ENCODE measurements at places on chromosomes 16 and 17. TPM values are rescaled to one million over a fixed set of nuclear protein-coding genes. Genes with fewer than 3 reads are reported as not detected.

DNA sequence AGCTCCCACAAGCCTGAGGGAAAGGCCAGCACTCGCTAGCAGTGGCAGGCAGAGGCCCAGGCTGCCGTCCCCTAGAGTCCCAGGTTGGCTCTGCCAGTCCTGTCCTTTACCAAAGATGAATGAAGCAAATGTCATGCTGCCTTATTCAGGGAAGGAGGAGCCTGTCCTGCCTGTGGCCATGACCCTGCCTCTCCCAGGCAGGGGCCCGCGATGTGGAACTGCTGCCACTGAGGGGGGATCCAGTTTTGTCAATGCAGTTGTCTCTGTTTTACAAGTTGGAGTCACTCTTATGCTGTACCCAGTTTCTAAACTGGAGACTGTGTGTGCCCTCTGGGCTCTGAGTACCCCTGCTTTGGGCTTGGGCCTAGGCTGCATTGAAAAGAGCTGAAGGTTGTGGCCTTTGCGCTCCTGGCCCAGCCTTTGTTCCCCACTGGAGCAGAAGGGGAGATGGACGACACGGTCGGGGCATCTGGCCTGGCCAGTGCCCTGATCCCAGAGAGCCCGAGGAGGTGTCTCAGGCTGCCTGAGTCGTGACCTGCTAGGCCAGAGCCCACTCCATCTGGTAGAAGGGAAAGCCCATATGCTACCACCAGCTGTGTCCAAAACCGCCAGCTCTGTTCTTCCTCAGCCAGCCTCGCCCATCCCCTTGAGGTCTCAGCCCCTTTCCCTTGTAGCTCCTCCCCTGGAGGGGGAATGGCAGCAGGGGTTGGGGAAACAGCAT, 5.5 kb downstream of the LIMD2 start:
- no peak for DNase-seq

DNA sequence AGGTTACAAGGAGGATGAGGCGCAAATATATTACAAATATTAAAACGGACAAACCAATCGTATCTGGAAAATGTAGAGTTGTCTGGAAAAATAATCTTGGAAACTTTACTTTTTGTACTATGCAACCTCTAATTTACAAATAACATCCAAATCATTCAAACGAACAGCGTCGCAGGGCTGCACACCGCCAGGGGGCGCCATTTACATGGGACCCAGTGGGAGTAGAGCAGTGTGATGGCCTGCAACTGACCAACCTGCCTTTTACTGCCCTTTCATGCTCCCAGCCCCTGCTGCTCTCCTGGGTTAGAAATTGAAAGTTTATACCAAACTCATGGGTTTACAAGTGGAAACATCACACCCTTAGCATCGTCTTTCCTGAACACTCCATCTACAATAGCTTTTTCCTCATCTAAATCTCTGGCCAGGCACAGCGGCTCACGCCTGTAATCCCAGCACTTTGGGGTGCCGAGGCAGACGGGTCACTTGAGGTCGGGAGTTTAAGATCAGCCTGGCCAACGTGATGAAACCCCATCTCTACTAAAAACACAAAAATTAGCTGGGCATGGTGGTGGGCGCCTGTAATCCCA, 10.0 kb downstream of the PITPNC1 start:
- DNase-seq, result no peak

The CTRB1 gene
- not detected for polyA plus RNA-seq

DNA sequence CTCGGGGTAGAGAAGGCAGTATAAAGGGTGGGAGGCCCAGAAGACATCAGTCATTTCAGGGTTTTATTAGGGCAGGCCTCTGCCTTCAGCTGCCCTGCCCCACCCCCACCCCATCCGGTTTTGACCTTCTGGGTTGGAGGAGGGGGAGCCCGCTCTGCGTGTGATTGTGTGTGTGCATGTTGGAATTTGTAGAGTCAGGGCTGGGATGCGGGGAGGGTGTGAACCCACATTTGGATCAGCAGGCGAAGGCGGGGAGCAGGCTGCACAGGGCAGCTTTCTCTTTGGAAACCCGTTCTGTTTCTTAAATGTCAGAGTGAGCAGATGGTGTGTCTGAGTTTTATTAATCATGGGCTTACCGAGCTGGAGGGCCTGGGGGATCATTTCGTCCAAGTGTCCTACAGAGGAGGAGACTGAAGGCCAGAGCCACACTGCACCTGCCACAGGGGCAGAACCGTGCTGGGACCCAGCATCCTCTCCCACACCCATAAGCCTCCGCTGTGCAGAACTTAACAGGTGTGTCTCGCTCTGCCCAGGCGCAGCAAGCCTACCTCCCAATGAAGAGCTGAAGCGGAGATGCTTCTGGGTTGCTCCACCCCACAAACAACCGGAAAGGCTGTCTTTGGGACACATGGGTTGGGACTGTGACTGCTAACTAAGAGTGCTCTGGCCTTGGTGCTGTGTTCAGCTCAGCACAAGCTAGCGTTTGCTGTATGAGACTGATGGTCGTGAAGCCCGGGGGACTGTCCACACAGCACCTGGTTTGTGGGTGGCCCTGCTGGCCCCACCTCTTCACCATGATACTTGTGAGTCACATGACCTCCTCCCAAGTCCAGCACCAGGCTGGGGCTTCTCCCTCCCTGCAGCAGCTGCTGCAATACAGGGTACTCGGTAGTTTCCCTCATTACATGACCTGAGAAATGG, 70.9 kb upstream of the GSE1 start:
- no peak for DNase-seq

GRCh38 chr17:47867813-47868533, 17.0 kb upstream of the SP6 start:
- no peak for DNase-seq

The CCL2 gene
- polyA plus RNA-seq, result 22.5 TPM

GRCh38 chr17:79531191-79532095, 79.4 kb downstream of the RBFOX3 start:
- no peak for DNase-seq

DNA sequence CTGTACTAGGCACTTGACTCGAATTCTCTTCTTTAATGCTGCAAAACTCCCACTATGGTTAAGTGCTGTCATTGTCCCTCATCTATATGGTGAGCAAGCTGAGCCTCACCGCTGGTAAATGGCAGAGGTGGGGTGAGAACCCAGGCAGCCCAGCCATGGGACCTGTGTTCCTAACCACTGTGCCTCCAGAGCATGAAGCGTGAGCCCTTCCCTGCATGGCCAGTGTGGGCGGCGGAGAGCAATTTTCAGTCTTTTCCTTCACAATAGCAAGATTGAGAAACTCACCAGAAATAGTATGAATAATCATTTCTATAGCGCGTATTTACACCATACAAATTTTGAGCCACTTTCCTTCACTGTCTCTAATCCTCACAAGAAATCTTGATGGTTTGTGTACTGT, 9.2 kb downstream of the BFAR start:
- DNase-seq, result no peak

- DNase-seq, result no peak
These were observed 213.2 kb downstream of the CCDC182 start for GRCh38 chr17:57531648-57532504.

DNA sequence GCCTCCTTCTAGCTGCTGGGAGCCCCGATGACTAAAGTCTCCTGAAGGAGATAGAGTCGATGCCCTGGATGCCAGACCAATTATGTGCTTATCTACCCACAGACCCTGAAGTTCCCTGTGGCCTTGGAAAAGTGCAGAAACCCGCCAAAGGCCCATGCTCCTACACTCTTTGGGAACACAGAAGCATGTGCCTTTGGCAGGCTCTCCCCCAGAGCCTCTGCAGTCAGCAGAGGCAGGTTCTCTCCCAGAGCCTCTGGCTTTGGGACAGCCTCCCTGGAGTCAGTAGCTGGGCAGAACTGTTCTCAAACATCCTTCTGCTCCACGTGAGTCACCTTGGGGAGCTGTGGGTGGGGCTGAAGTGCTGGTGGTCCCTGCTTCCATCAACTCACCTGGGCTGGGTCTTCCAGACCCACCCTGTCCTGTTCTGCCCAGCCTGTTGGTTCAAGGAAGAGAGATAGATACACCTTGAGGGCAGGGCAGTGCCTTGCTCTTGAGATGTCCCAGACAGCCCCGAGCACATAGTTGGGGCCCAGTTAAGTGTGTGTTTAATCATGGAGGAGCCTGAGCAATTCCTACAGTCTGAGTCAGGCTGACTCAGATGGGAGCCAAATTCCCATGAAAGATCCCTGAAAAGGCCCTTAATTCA, 3.2 kb upstream of the CDK5RAP3 start:
- DNase-seq, result no peak

DNA sequence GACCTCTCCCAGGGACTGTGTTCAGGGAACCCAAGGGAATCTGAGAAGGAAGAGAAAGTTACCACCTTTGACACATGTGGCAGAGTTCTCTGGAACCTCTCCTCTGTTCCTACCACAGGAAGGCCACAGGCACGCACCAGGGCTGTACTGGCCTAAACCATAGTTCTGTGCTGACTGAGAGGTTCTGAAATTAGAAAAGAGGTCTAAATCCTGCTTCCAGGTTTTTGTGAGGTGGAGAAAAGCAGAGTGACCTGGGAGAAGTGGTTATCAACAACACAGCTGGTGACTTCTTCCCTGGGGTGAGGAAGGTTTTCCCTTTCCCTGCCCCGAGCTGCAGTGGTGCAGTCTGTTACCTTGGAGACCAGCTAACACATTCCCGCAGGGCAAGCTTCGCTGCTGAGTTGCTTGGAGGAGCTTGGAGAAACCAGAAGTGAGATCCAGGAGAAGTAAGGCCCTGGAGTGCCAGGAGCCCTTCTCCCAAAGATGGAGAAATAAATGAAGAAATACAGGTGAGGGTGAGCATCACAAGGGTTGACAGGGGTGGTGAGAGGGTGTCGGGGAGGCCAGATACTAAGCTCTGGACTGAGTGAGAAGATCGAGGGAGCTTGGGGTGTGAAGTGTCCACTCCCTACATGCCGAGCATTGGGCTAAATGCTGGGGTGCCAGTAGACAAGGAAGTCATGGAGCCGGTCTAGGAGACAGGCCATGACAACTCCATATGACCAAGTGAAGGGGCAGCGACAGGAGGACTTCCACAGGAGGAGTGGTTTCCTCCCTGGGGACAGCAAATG, at the start of gene VWA3A:
Gene VWA3A (plus strand): TSS at position 399 of the 791 bp plus-strand sequence. CDS start 97 bp downstream, at position 496.
- DNase-seq, result peak; percentile 49

GRCh38 chr16:7584561-7584960, 251.9 kb downstream of the RBFOX1 start:
- DNase-seq, result no peak

The ACADVL gene
- 371 TPM for polyA plus RNA-seq

DNA sequence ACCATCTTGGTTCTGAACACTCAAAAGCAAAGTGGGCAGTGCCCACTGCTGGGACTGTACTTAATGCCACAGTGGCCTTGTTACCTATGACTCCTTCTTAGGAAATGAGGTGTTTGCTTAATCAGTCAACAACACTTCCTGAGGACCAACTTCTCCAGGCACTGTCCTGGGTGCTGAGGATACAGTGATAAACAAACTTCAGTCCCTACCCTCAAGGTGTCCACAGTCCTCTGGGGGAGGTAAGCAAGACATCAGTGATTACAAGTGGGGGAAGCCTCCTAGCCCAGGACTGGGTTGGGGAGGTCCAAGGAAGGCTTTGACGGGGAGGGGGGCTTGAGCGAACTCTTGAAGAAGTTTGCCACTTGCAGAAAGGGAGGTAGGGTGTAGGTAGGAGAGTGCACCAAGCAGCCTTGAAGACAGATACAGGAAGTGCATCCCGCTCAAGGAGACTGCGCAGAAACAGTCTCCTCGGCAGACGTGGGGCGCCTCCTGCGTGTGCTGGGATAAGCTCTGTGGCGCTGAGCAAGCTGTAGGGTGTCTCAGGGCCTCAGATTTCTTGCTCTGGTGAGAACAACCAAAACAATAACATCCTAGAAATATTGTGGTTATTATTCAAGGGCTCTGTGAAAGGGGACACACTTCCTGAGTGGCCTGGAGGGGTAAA, 2.6 kb upstream of the ABCC3 start:
- no peak for DNase-seq

The CMIP gene
- polyA plus RNA-seq, result 38.1 TPM

- no peak for DNase-seq
These were observed 43.4 kb downstream of the MEAK7 start for GRCh38 chr16:84461029-84461412.

The FOXF1 gene
- 0.04 TPM for polyA plus RNA-seq

DNA sequence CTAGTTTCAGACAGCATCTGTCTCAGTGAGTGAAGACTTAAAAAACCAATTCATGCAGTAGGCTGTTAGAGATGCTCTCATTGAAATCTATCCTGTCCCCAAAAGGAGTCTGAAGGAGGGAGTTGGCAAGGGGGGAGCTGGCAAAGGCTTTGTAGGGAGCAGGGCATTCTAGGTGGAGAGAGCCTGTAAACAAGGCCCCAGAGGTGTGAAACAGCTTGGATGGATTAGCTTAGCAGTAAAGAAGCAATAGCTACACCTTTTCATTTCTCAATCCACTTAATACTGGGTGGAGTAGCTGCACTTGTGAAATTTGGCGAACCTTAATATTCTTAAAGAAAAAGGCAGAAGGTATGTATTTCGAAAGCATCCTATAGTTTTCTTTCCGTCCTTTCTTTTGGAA, 61.8 kb downstream of the KSR1 start:
- no peak for DNase-seq

DNA sequence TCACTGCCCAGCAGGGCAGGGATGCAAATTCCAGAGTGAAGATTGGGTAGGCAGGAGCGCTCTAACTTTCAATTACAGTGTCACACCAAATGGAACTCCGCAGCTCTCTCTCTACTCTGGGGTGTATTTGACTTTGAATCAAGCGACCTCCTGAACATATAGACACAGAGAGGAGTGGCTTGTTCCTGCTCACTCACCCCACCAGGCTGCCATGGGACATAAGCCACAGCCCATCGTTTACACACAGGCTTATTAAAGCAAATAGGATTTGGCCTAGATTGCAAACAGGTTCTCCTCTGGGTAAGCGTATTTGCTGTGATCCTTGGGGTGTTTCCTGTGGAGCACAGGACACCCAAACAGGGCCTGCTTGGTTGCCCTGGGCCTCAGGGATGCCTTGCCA, 281.6 kb upstream of the CCL2 start:
- DNase-seq, result no peak

The CA5A gene
- 0.04 TPM for polyA plus RNA-seq

DNA sequence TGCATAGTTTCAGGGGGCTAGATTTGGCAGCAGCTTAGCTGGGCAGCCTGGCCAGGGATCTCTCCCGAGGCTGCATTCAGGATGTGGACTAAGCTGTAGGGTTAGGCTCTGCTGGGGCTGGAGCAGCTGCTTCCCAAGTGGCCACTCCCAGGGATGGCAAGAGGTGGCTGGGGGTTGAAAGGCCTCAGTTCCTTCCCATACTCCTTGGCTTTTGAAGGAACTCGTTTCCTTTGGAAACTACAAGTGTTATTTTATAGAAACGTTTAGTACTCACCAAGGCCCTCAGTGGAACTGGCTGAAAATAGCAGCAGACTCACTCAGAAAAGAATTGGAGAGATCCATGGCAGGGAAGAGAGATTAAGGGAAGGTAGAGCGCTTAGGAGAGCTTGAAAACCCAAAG, 76.4 kb downstream of the WWP2 start:
- no peak for DNase-seq

The TNK1 gene
- 5.2 TPM for polyA plus RNA-seq

GRCh38 chr16:6335072-6335471, 997.6 kb upstream of the RBFOX1 start:
- no peak for DNase-seq

- no peak for DNase-seq
These were observed 14.7 kb downstream of the CDH13 start for GRCh38 chr16:82641336-82641984.

Data from right renal cortex interstitium (tissue), 3 donors.